Activated naive CD8-positive, alpha-beta T cell treated with anti-CD3 and anti-CD28 coated beads for 36 hours (primary cell): ENCODE measurements at places on chromosomes 16 and 17. TPM values are rescaled to one million over a fixed set of nuclear protein-coding genes. Genes with fewer than 3 reads are reported as not detected.

The SLC9A5 gene
- 6.1 TPM for total RNA-seq

The KRT39 gene
- not detected for total RNA-seq

The SAP30BP gene
- 101 TPM for total RNA-seq

The KRT28 gene
- not detected for total RNA-seq

The ADGRG3 gene
- not detected for total RNA-seq

The GDPD3 gene
- 4.3 TPM for total RNA-seq
